ENCODE measurements at places on chromosomes 6 and 20.

- DNase-seq = no peak
These were observed 196.7 kb downstream of the MOXD1 start for GRCh38 chr6:132204591-132204990.

DNA sequence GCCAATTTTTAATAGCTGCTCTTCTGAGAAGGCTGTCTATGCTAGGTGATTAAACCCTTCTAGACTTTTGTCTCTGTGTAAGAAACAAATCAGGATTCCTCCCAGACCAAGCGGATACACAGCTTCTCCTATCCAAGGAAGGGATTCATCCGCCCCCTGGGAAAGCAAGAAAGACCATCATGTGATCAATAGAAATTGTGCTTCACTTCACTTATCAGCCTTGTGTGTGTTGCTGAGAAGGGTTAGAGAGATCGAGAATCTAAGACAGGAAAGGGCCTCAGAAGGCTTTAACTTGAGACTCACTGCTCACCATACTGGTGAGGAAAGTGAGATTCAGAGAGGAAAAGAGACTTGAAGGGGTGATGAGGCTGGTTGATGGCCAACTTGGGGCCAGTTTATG, 1.5 kb downstream of the ABCC10 start:
- no peak for DNase-seq

DNA sequence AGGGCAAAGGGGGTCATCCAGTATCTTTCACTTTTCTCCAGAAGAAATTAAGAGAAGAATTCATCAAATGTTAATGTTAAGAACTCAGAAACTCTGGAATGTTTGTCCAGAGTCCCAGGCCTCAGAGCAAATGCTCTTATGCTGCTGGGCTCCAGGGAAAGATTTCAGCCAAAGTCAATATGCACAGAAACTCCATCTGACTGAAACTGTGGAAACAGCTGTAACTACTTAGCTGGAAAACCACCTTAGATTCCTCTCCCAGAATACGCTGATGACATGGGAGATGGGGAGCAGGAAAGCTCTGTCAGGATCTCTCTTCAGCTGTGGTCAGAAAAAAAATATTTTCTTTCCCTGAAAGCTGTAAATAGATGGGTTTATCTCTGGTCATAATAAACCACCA, 559.6 kb downstream of the RFPL4B start:
- no peak for DNase-seq

DNA sequence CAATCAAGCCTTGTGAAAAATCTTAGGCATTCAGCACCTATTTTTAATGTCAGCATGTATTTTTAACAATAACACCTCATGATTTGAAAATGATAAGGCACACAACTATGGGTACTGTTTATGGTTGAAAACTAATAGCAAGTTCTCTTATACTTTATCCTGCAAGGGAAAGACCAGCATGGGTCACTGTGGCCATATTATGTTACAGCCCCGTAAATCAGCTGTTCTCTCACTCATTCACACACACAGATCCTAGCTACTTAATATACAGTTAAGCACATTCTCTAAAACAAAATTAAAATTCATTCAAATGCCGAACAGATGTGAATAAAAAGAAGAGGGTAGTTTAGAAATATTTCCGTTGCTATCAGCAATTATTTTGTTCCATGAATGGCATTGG, 224.4 kb downstream of the OGFRL1 start:
- DNase-seq = no peak

GRCh38 chr6:124977067-124977908, 15.1 kb downstream of the RNF217 start:
- DNase-seq = no peak

- no peak for DNase-seq
These were observed 31.1 kb downstream of the NFYA start for GRCh38 chr6:41103847-41104246.

DNA sequence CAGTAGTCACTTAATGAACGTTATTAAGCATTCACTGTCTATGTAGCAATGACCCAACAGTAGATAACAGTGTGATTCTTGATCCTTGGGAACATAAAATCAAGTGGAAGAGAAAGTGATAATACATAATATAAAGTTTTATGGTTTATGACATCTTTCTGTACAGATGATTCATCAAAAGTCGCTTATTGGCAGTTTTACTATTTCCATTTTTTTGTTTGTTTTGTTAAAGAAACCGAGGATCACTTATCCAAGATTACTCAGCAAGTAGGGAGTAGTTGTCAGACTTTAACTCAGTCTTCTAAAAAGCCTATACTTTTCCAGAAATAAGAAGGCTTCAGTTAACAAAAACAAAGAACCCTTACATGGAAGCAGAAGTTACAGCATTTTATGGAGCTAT, 260.8 kb downstream of the ZFAND3 start:
- no peak for DNase-seq

GRCh38 chr20:31568041-31568731, 36.9 kb upstream of the ID1 start:
- no peak for DNase-seq

GRCh38 chr20:2873747-2874041, 413 bp downstream of the PTPRA start:
- DNase-seq = peak; percentile 69

- DNase-seq = no peak
These were observed 191.7 kb upstream of the HSF2 start for GRCh38 chr6:122207794-122208193.

GRCh38 chr6:128275030-128275429, 245.4 kb downstream of the PTPRK start:
- no peak for DNase-seq

GRCh38 chr6:3561725-3562124, 104.9 kb upstream of the SLC22A23 start:
- DNase-seq = no peak

DNA sequence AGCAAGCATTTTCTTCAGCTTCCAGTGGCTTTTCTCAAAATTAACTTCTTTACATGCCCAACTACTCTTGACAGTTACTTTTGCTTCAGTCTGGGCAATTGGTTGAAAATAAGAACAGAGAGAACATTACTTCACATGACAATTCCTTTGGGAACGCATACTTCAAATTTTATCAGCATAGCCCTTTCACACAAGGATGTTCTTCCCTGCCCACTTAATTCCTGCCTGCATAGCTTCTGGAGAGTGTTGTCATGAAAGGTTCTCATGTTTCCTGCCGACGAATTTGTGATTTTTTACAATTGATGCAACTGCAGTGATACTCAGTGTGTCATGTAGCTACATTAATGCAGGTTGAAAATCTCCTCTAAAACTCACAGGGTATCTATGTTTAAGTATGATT, 22.0 kb upstream of the SNRNP48 start:
- DNase-seq = no peak

DNA sequence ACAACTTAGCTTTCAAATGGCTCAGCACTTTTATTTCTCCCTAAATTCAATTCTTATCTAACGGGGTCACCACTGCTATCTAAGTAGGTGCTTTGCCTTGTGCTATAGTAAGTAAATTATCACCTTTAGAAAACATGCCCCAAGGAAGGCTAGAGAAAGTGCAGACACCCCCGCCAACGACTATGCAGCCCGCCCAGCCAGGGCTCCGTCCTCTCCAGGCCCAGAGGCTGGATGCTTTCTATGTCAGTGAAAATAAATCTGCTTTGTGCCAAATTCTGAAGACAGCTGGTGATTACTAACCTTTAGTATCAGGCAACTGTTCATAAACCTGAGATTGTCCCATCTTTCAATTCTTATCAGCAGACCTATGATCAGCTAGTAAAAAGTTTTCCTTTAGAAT, 14.3 kb downstream of the KIAA0319 start:
- DNase-seq = no peak

DNA sequence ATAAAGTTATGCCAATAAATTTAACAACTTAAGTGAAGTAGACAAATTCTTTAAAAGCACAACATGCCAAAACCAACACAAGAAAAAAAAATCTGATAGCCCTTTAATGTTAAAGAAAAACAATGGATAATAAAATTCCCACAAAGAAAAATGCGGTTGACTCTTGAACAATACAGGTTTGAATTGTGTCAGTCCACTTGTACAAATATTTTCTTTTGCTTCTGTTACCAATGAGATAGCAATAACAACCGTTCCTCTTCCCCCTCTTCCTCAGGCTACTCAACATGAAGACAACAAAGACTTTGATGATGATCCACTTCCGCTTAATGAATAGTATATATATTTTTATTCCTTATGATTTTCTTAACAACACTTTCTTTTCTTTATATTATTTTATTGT, 283.9 kb upstream of the MAN1A1 start:
- no peak for DNase-seq

DNA sequence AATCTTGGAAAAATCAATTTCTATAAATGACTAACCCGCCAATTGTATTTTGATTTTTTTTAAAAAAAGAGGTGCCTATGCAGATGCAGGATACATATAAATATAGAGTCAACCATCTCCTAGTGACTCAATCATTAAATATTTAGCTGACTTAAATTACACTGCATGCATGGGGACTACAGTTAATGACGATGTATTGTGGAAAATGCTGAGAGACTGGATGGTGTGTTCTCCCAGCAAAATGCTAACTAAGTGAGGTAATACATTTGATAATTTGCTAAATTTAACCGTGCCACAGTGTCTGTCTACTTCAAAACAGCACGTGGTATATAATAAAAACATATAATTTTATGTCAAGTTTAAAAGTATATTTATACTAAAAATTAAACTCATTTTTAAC, 341.6 kb downstream of the PRKN start:
- no peak for DNase-seq

DNA sequence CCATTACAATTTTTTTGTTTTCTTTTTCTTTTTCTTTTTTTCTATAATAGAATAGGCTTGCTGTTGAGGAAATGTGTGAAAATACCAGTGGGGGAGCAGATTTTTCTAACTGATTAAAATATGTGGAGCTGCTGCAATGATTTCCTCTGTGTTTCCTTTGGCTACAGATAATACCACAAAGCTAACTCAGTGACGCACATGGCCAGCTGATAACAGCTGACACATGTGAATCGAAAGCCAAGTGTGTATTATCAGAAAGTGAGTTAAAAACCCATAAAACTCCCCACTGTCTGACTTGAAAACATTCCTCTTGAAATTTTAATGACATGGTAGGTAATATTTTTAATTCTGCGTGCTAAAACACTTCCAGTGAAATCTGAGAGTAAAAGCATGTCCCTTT, 70.8 kb upstream of the AHI1 start:
- no peak for DNase-seq

DNA sequence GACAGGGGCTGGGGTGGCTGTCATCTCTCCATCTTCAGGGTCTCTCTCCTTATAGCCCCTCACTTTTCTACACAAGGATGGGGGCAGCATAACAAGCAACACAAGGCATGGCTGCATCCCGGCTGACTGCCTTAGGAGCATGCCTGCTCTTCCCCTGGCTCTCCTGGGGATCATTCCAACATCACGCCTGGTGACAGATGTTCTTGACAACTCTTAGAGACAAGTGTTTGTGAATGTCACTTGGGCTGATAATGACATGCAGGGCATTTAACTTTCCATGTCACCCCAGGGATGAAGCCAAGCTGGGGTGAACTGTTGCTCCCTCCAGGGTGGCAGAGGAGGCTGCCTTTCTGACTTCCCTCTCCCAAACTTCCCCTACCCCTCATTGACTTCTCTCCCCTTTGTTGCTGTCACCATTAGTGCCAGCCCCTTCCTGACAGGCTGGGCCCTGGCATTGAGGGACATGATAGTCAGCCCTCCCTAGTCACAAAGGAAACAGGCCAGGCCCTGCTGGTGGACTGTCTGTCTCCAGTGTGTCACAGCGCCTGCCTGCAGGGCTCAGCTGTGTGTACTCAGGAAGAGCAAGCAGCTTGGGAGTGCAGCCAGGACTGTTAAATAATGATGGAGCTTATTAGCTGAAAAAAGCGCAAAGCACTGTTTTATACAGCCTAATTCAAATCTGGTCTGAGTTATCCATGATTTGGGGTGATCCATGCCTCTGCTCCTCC, 161.8 kb downstream of the LRFN2 start:
- no peak for DNase-seq

DNA sequence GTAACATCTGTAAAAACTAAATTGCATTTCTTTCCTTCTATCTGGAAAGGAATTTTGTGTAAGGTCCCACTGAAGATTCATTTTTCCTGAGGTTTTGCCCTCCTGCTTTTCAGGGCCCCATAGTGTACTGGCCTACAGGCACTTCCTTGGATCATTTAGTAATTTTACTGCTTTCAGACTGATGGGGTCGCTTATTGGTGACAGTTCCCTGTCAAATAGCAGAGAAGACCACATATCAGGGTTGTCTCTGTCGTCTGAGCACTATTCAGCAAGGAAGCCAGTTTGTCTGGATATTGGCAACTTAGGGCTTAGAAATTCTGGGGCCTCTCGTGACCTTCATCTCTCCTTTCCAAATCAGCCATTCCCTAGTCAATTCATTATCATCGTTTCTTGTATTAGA, 3.5 kb downstream of the GRM1 start:
- no peak for DNase-seq

- DNase-seq = no peak
These were observed 8.3 kb upstream of the KIF25 start for GRCh38 chr6:167988945-167989841.

- no peak for DNase-seq
These were observed 210.9 kb downstream of the FNDC1 start for GRCh38 chr6:159380114-159380513.

DNA sequence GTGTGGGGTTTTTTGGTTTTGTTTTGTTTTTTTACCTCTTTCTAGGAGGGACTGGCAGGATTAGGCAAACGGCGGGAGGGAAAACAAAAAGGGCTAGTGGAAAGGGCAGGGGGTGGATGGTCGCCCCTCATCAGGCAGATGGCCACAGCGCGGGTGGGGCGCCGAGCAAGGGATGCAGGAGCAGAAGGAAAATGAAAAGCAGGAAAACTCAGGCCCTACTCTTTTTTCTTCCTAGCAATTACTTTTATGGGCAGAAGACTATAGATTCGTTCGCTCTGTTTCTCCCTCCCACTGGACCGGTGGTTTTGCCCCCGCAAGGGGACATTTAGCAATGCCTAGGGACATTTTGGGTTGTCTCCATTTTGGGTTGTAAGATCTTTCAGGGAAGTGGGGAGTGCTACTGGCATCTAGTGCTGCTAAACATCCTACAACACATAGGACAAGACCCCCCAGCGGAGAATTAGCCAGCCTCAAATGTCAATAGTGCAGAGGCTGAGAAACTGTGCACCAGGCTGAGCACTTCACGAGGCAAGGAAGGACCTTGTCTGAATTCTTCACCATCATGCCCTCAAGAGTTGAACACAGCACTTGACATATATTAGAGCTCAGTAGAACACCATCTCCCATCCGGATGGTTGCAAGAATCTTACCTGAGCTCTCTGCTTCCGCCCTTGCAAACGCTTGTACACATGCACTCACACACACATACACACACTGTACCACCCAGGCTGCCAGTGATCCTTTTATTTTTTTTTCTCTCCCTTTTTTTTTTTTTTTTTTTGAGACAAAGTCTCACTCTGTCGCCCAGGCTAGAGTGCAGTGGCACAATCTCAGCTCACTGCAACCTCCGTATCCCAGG, 4.8 kb upstream of the ZMYND8 start:
- no peak for DNase-seq
